NCI-H1694 treated with DMSO at 0.1 percent for 48 hours (cell line): ENCODE measurements at places on chromosomes 12 and 14.

GRCh38 chr12:5038781-5039311 lies 4.8 kb upstream of the KCNA5 start:
- no peak for DNase-seq

DNA sequence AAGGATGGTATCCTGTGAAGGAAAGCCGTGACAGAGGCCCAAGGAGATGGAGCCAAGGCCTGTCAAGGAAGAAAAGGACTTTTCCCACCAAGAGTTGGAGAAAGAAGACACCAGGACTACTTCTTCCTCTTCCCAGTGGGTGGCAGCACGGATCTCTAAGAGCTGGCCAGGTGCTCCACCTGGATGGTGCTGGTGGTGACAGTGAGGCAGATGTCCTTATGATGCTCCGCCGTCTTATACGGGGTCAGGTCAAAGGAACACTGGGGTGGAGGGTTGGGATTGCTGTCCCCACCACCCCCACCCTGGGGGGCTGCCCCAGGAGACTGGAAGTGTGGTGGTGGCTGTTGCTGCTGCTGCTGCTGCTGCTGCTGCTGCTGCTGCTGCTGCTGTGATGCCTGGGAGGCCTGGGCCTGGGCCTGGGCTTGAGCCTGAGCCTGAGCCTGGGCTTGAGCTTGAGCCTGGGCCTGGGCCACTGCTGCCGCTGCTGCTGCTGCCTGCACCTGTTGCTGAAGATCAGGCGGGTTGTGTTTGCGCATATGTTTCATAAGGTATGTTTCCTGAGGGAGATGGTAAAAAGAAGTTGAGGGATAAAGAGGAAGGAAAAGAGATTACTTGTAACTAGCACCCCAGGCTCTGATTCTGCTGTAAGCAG lies 4.8 kb upstream of the ING4 start:
- DNase-seq = no peak

DNA sequence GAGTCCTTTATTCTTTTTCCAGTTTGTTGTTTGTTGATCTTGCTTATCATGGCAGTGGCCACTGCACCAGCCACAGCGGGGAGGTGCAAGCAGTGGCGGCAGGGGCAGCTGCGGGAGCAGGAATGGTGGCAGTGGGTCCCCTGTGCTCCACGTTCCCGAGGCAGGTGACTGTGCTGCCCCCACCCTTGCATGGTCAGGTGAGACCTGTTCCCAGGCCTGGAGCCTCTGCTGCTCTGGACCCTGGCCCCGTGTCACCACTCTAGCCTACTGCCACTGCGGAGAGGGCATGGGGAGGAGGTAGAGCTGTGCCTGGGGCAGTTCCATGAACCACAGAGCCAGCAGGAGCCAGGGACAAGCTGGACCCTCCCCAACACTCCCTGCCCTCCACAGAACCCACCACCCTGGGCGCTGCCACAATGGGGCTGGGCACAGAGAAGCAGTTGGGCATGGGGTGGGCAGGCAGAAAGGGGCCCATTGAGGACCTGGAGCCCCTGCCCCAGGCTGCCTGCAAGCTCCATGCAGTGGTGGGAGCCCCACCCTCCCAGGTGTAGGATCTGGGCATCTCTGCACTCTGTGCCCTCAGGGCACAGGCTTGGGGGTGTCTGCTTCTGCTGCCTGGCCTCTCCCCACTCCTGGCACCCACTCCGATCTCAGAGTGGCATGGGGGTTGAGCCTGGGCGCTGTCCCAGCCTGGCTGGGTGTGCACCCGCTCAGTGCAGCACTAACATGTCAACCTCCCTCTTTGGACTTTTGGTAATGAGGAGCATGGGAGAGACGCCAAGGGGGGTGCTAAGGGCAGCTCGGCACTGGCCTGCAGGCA lies 23.1 kb upstream of the WDR20 start:
- no peak for DNase-seq

DNA sequence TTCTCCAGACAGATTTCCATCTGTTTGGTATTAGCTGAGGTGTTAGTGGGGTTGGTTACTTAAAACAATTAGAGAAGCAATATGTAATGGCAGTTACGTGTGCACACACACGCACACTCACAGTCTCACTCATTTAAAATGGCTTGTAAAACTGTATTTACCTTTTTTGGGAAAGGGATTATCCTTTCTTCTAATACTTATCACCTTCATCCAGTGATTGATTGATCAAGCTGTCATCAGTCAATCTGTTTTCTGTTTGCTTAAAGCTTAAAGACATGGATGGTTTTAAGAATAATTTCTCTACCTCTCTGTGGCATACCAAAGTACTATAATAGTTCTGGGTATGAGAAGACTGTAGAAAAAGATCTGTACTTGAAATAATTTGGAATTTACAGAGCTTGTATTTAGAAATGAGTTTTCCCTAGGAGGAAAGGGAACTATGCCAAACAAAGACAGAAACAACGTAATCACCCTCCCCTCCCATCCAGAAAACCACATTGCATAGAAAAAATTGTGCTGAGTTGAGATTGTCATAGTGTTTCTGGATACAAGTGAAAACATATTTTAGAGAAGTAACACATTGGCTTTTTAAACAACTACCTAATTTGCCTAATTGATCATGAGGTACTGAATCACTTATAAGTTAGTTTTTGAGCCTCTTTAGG lies 455.8 kb downstream of the PCNX1 start:
- DNase-seq = no peak

DNA sequence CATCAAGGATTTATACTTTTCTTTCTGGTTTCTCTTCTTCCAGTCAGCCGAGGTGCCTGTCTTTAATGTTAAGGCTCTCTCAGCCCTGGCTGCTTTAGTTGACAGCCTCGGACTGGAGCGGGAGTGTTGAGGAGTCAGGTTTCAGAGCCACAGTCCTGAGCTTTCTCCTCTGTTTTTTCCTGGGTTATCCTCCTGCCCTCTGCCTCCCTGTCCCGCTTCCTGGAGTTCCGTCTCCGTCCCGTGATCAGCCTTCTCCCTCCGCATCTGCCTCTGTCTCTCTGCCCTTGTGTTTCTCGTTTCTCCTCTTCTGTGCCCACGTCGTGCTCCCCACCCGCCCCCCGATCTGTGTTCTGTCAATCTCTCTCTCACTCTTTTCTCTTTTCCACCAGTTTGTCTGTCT lies 33.0 kb downstream of the IQSEC3 start:
- DNase-seq = no peak

GRCh38 chr14:93049867-93050331 lies 65.8 kb downstream of the ITPK1 start:
- no peak for DNase-seq

DNA sequence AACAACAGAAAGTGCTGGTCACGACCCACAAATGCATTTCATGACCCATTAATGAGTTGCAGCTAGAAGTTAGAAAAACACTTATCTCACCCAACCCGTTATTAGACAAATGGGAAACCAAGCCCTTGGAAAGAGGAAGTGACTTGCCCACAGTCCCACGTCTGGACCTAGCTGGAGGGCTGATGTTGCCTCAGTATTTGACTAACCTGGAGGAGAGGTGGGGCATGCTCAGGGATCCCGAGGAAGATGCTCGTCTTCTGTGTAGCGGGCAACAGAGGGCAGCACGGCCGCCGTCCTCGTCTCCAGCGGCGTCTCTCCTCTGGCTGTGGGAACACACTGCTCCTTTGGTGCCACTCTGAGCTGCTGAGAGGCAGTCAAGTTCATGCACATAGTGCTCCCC lies 12.7 kb downstream of the CCND2 start:
- no peak for DNase-seq

- DNase-seq = no peak
Observed at GRCh38 chr14:71203306-71203705, 296.0 kb downstream of the PCNX1 start.

GRCh38 chr14:93276031-93276716 lies 56.7 kb downstream of the BTBD7 start:
- DNase-seq = no peak

DNA sequence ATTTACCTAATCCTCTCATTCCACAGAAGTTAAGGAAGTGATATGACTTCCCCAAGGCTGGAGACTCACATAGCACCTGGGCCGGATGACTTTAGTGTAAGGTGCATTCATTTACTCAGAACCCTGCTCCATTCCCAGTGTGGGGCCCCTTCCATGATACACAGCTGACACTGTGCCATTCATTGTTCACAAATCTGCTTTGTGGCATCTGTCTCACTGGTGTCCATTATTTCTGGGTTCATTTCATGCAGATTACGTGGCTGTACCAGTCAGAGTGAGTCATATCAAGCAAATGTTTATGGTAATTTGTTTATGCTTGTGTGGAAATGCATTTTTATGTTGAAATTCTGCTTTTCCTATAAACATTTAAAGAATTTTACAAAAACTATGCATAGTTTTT lies 5.2 kb downstream of the ANO4 start:
- no peak for DNase-seq

- DNase-seq = peak; percentile 97
Observed at GRCh38 chr14:77124345-77125280, 17.0 kb downstream of the ZDHHC22 start.

DNA sequence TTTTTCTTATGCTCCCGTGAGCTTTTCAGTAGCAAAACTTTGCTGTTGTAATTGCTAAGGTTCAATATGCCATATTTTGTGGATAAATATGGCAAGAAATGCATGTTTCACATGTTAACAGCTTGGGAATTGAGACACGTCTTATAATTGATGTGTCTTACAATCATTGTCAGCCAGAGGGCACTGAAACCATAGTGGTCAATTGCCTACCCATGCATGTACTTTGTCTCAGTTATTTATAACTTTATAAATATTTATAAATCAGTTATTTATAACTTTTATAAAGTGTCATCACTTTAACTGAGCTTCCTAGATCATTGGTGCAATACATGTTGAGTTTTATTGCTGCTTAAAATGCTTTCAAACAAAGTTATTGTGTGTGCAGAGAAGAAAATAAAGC lies 82.0 kb downstream of the CATSPERB start:
- DNase-seq = peak; percentile 26

- DNase-seq = no peak
Observed at GRCh38 chr12:12559719-12560296, 2.9 kb downstream of the DUSP16 start.

DNA sequence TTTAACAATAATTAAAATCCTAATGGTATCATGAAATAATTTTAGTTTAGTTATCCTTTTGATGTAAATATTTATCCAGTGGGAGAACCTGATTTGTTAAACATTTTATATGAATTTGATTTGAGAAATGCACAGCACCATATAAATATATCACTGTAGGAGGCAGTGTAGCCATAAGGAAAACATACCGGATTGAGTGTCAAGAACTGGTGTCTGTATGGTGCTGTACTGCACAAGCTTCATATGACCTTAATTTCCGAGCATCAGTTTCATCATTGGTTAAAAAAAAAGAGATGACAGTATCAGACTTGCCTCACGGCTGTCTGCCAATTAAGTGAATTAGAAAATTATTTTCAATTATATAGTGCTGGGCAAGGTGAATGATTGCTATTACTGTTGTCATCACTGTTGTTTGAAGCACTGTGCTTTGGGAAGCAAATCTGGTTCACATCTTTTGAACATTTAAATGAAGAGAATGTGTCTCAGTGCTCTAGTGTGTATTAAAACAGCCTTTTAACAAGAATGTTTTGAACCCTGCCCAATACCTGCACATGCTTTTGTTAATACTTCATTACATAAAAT lies 72.1 kb downstream of the TMTC2 start:
- DNase-seq = peak; percentile 82

DNA sequence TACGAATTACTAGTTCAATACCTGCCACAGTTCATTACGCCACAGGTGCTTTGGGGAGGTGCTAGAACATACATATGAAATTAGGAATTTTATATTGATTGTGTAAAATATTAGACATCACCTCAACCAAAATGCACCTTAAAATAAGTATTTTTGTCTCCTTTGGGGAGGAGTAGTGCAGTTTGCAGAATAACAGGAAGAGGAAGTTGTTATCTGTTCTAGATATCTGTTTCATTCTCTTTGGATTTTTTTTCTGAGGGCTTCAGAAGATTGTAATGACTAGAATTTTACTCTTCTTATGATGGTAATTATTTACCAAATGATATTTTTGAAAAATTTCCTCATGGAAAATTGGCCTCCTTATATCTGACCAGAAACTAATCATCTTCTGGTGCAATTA lies 9.9 kb upstream of the GYS2 start:
- no peak for DNase-seq

DNA sequence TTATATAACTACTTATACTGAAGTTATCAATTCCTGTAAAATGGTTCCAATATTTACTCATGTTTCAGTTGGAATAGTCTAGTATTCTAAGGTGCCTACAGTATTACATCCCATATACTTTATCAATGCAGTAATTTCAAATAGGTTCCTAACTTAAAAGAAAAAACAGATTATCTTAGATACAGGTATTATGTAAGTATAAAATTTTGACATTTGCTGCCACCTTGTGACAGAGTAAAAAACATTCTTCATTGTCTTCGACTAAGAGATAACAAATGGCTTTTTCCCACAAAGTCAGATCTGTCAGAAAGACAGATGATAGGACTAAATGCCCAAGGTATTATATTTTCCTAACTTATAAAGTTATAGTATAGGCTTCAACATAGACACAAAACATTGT lies 78.7 kb downstream of the TXNDC16 start:
- DNase-seq = peak; percentile 36

DNA sequence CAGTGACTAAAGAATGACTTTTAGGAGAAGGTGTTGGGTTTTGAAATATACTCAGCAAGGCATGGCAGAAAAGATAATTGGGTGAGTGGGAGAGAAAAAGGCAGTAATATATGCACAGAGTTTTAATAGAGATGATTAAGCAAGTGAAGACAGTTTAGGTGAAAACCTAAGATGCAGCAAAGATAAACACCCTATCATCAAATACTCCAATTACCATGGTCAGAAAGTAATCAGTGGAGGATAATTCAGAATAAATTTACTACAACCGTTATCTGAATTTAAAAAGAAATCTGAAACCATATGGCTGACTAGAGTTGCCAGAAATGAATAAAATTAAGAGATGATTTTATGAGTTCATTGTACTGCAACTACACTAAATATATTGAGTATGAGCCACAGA lies 26.8 kb downstream of the NAA30 start:
- no peak for DNase-seq

GRCh38 chr12:30867415-30867814 lies 59.1 kb upstream of the TSPAN11 start:
- no peak for DNase-seq

DNA sequence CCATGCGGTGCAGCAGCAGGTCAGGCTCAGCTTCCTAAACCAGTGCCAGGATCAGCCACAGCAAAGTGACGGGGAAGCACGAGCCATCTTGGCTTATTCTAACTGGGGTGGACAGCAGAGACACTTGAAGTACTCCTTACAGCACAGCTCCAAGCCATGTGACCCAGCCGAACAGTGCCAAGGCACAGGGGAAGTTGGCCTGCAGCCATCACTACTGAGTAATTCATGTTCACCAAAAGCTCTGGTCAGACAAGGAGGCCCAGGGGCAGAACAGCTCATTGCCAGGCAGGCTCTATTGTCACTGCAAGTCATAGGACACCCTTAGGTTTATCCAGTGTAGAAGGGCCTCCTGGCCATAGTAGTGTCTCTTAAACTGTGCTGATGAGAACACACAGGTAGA lies 23.4 kb upstream of the SLC35F4 start:
- no peak for DNase-seq

- DNase-seq = no peak
Observed at GRCh38 chr14:32244404-32244803, 41.3 kb upstream of the RNU6-8 start.
